Neural crest cell (in vitro differentiated cells): ENCODE measurements at places on chromosomes 3 and 15.

- DNase-seq, result no peak
These were observed 54.2 kb downstream of the MAP4 start for GRCh38 chr3:47961815-47962606.

- peak; percentile 60 for DNase-seq
These were observed 1.3 kb downstream of the TLE3 start for GRCh38 chr15:70096215-70097062.

GRCh38 chr3:15083252-15083651, 15.7 kb downstream of the RBSN start:
- DNase-seq, result no peak

DNA sequence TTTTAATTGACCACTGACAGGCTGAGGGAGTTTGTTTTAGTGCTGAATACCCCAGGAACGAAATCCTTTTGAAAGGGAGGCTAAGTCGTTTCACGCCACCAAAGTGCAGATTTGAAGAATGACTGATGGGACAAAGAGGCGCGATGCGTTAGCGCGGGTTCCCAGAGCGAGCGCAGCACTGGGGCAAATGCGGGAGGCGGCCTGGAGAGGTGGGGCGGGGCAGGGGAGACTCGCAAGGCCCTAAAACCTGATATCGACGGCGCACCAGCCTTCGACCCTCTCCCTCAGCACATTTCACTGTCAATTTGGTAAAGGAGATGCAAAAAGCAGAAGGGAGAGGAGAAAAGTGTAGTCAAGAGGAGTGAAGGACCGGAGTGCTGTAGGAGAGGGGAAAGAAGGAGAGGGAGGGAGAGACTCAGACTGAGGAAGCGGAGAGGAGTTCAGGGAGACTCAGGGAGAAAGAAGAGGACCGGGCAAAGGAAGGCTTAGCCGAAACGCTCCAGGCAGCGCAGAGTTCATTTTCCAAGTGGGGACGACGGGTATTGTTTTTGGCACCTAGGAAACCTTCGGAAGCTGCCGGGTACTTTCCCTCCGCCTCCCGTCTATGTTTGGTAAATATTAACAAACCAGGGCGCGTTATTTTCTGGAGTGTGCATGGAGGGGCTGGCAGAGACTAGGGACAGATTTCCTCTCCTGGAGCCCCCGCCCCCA, 3.8 kb upstream of the FOXB1 start:
- DNase-seq, result no peak

DNA sequence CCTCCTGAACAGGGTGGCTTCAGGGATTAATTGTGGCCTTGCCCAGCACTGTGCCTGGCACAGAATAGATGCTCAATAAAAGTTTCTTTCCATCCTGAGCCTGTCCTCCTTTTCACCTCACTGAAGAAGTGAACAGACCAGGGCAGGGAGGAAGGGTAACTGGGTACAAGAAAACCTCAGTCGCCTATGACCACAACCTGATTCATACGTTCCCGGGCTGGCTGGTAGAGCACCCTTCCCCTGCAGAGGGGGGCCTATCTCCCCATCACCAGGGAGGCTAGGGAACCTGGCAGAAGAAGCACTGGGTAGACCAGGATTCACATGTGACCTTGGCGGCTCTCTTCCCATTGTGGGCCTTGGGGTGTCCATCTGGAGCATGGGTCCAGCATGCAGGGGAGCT, 27.8 kb upstream of the CACNA2D2 start:
- no peak for DNase-seq

DNA sequence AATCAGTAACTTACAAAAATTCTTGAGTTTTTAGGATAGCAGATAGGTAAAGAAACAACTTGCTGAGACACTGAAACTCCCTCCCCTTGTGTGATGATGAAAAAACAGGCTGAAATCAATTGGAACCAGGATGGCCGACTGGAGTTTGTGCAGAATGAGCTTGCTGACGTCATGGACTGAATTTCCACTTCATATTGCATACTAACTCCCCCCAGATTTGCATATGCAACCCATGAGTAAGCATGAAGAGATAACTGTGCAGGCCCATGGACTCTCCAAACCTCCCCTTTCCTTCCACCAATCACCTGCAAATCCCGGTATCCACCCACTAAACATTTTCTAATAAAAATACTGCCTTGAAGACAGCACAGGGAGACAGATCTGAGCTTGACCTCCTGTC, 82.0 kb upstream of the SCN5A start:
- DNase-seq, result no peak

- DNase-seq, result no peak
These were observed 3.3 kb downstream of the STAB1 start for GRCh38 chr3:52498137-52499054.

GRCh38 chr3:189108735-189109134, 63.0 kb upstream of the TPRG1 start:
- DNase-seq, result no peak

GRCh38 chr15:66842710-66843441, 140.8 kb downstream of the SMAD6 start:
- DNase-seq, result peak; percentile 29
